ENCODE measurements at places on chromosomes 7 and 10. TPM values are rescaled to one million over a fixed set of nuclear protein-coding genes. Genes with fewer than 3 reads are reported as not detected.

DNA sequence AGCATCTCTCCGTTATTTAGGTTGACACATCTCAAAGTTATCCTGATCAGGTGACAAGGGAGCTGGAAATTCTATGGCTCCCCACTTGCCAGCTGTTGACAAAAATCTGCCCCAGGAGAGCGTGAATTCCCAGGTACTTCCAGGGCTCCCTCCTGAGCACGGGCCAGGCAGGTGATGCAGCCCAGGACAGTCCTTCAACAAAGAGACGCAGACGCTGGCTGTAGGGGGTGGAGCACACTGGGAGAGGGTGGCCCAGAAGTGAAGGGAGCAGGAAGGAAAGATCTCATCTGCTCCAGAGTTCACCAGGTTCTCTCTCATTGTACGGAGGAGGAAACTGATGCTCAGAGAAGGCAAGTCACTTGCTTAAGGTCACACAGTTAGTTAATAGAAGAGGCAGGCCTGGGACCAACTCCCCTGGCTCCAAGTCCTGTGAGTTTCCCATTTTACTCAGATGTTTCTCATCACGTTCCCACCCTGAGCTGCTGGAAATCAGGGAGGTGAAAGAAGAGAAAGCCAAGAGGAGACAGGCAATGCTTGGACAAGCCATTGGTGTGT, 41.0 kb upstream of the CHST3 start:
- H3K27me3 ChIP-seq = no peaks in the 10 kb centered on the region
- H3K36me3 ChIP-seq = no peaks in the 10 kb centered on the region
- no peak overlapping the region for H3K4me3 ChIP-seq
- H3K27ac ChIP-seq = no peak overlapping the region
- peaks cover 21% of the 10 kb centered on the region for H3K4me1 ChIP-seq

DNA sequence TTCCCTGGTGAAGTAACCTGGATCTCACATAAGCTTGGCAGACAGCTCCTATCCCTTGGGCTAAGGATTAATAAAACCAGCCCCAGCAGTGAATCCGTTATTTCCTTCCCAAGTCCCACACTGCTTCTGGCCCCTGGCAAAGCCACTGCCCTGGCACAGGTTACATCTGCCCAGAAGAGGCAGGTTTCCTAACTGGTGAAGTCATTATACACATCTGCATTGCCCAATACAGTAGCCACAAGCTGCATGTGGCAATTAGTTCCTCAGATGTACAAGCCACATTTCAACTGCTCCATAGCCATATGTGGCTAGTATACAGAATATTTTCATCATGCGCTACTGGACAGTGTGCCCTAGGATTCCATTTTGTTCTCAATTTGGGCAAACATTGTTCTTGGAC, 273.0 kb downstream of the GRM8 start:
- no peak overlapping the region for H3K4me3 ChIP-seq
- H3K36me3 ChIP-seq = no peaks in the 10 kb centered on the region

GRCh38 chr7:111051832-111052231, 39.1 kb upstream of the LRRN3 start:
- H3K27me3 ChIP-seq = no peaks in the 10 kb centered on the region
- no peak overlapping the region for H3K4me3 ChIP-seq
- no peaks in the 10 kb centered on the region for H3K36me3 ChIP-seq

- no peak for DNase-seq
- H3K4me1 ChIP-seq = no peaks in the 10 kb centered on the region
- no peaks in the 10 kb centered on the region for H3K27me3 ChIP-seq
- H3K27ac ChIP-seq = no peak overlapping the region
- H3K4me3 ChIP-seq = no peak overlapping the region
These were observed 101.7 kb upstream of the TMEM26 start for GRCh38 chr10:61554925-61555324.

DNA sequence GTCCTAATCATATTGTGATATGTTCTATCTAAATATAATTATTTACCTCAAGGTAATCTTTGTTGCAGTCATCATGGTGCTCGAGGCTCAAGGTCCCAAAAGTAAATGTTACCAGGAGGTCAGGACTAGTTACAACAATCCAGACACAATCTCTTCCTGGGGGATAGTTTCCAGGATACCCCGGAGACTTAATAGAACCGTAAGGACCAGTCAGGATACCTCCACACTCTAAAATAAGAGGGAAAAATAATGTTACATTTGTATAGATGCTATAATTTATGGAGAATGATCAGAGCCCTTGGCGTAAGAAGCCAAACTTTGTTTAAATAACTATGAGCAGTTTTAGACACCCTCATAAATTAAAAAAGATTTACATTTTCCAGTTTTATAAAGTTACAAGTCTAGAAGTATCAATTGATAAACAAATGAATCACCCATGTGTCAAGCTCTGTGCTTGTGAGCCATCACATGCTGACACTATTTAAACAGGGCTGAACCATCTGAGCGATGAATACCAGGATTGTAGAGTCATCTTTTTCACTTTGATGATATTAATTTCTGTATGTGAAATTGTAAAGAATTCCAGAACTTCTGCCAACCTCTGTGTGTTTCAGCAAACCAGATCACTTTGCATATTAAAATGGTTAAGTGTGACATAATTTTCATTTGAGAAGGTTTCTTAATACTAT, 41.3 kb downstream of the CUBN start:
- no peaks in the 10 kb centered on the region for H3K27me3 ChIP-seq
- peaks cover 10% of the 10 kb centered on the region for H3K4me1 ChIP-seq
- no peaks in the 10 kb centered on the region for H3K36me3 ChIP-seq
- no peak overlapping the region for H3K27ac ChIP-seq
- DNase-seq = no peak
- H3K4me3 ChIP-seq = no peak overlapping the region

GRCh38 chr10:72243822-72244437, 27.9 kb upstream of the ASCC1 start:
- H3K36me3 ChIP-seq = peaks cover 5% of the 10 kb centered on the region
- H3K4me1 ChIP-seq = peaks cover 45% of the 10 kb centered on the region
- peak overlapping the region; percentile 14 for H3K4me3 ChIP-seq

DNA sequence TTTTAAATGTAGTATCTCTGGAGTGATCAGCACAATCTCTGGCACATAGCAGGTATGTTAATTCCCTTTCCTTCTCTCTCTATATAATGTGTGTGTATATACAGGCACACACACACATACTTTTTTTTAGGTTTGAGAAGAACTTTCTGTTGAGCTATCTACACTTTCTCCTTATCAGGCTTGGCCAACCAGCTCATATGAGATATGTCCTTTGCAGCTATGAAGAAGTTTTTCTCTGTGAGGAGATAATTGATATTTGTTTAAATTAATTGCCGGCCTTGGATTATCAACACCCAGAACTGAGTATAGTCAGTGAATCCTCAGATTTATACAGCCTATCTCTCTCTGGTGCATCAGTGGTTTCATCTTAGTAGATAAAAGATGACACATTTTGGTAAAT, 2.3 kb upstream of the MCU start:
- no peaks in the 10 kb centered on the region for H3K27me3 ChIP-seq
- peaks cover 25% of the 10 kb centered on the region for H3K4me1 ChIP-seq
- H3K4me3 ChIP-seq = no peak overlapping the region
- H3K27ac ChIP-seq = no peak overlapping the region

DNA sequence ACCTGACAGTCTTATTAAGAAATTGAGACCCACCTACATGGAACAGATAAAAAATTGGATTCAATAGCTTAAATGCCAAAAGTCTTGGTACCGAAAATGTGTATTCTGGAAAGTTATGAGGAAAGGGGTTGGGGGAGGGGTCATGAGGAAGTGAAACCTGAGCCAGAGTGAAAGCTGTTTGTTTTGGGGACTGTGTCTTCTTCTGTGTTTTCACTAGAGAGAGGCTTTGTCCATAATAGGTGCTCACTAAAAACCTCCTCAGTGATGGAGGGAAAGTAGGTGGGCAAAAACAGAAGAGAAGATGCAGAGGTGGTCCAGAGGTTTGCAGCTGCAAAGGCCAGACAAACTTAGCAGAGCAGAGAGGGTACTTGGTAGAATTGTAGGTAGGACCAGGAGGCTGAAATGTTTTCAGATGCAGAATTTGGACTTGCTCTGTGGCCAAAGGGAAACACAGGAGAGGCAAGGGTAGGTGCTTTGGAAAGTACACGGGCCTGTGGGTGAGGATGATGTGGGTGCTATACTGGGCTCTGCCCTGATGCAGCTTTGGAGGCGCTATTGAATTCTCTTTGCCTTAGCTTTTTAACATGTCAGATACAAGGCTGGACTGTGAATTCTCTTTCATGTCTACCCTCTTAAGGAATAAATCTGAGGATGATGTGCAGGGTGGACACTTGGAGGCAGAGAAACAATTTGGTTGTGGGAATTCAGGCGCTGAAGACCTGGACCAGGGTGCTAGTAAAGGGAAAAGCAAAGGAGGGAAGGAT, 254.6 kb downstream of the PTEN start:
- H3K27ac ChIP-seq = no peak overlapping the region
- H3K4me1 ChIP-seq = no peaks in the 10 kb centered on the region
- peaks cover 3% of the 10 kb centered on the region for H3K27me3 ChIP-seq
- no peak for DNase-seq

DNA sequence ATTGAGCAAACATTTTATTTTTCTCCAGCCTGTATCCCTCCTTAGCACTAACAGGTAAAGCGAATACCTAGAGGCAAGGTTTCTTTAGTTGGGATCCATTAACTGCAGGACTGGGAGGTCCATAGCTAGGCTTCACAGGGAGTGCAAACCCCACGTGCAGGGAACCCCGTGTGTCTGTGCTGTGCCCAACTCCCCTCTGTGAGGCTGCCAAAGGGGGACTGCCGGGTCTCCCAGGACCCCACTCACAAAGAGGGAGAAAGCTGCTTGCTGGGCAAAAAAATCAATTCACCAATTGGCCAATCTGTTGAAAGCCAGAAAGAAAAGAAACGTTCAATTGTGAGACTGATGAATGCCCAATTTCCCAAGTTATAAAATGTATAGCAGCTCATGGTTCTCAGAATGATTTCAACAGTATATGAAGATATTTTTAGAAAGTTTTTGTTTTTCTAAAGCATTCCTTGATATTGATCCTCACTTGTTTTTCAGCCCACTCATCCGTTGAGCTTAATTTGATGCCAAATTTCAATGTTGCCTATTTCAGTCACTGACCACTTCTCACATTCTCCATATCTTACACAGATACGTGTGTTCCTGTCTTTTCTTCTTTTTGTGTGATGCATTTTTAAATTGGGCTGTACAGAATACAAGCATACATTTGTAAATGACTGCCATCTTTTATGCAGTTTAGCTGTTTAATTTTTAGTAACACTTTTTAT, 202.7 kb upstream of the PRSS58 start:
- no peaks in the 10 kb centered on the region for H3K36me3 ChIP-seq
- H3K27me3 ChIP-seq = peaks cover 27% of the 10 kb centered on the region
- no peak overlapping the region for H3K4me3 ChIP-seq
- peaks cover 5% of the 10 kb centered on the region for H3K4me1 ChIP-seq

DNA sequence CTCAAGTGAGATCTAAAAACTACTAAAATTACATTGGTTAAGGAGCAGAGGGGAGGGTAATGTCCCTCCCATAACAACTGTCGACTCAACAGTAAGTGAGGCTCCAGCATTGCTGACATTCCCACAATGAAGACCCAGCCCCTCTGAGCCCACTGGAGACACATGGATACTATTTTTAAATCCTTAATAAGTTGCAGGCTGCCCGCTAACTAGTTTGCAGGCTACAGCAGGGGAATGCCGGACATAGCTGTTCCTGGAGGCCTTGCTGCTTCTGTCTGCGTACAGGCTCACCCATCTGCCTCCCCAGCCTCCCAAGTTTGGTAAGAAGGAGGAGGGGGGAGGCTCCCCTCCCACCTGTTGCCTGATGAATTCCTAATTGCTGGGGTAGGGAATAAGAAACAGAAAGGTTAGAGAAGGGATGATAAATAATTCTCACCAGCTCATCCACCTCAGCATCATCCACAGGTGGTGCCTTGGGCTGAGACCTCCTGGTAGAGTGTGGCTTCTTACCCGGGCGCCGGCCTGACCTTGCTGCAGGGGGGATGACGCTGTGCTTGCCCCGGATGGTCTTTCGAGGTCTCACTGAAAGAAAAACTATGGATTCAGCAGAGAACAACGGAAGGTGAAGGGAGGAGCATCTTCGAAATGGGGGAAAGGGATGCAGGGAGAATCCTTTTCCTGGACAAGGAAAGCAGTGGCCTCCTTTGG, 10.1 kb downstream of the FZD9 start:
- no peak overlapping the region for H3K4me3 ChIP-seq
- H3K4me1 ChIP-seq = no peaks in the 10 kb centered on the region
- H3K27ac ChIP-seq = no peak overlapping the region
- no peak for DNase-seq
- peaks cover 38% of the 10 kb centered on the region for H3K36me3 ChIP-seq

GRCh38 chr10:53598914-53599313, 826.3 kb upstream of the MBL2 start:
- H3K36me3 ChIP-seq = no peaks in the 10 kb centered on the region
- H3K4me1 ChIP-seq = peaks cover 20% of the 10 kb centered on the region
- H3K4me3 ChIP-seq = no peak overlapping the region

DNA sequence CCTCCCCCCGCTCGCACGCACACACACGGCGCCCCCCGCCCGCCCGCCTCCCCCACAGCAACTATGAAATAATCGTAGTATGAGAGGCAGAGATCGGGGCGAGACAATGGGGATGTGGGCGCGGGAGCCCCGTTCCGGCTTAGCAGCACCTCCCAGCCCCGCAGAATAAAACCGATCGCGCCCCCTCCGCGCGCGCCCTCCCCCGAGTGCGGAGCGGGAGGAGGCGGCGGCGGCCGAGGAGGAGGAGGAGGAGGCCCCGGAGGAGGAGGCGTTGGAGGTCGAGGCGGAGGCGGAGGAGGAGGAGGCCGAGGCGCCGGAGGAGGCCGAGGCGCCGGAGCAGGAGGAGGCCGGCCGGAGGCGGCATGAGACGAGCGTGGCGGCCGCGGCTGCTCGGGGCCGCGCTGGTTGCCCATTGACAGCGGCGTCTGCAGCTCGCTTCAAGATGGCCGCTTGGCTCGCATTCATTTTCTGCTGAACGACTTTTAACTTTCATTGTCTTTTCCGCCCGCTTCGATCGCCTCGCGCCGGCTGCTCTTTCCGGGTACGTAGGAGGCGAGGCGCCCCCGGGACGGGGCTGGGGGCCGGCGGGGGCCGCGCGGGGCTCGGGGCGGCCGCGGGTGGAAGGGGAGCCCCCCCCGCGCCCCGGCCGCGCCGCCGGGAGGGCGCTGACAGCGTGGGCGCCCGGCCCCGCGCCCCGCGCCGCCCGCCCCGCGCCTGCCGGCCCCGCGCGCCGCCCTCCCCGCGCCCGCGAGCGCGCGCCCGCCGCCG, 441 bp downstream of the BMI1 start:
- peak; percentile 83 for DNase-seq
- H3K4me3 ChIP-seq = peak overlapping the region; percentile 86
- peaks cover 4% of the 10 kb centered on the region for H3K36me3 ChIP-seq
- no peak overlapping the region for H3K27ac ChIP-seq
- peaks cover 64% of the 10 kb centered on the region for H3K27me3 ChIP-seq

The MOGAT3 gene
- total RNA-seq = 1.1 TPM

The AMZ1 gene
- total RNA-seq = 5.6 TPM

The CD36 gene
- total RNA-seq = 32.2 TPM

The EPDR1 gene
- 0.90 TPM for total RNA-seq

The DPCD gene
- 37.3 TPM for total RNA-seq

The LRRD1 gene
- 0.19 TPM for total RNA-seq

The TRDMT1 gene
- 9.0 TPM for total RNA-seq

The PAX4 gene
- 3.4 TPM for total RNA-seq

Measured in type B pancreatic cell (in vitro differentiated cells).